CD4-positive, alpha-beta T cell treated with Interleukin-17A for 1 hour (primary cell): ENCODE measurements at places on chromosomes 12 and 14.
A peak's percentile ranks its signal among the peaks of the same experiment; 100 is the strongest.

DNA sequence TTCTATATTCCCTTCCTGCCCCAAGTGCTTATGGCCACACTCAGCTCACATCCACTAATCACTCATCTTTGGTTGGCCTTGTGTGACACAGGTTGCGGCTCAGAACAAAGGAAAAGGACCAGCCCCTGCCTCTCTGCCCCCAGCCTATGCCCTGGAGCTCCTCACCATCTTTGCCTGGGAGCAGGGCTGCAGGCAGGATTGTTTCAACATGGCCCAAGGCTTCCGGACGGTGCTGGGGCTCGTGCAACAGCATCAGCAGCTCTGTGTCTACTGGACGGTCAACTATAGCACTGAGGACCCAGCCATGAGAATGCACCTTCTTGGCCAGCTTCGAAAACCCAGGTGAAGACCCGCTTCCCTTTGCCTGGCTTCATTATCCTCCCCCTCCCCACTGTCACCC, 15.8 kb upstream of the OAS2 start:
- DNase-seq, result no peak

- no peak for DNase-seq
Observed at GRCh38 chr14:89748004-89748403, 206.5 kb downstream of the EFCAB11 start.

- no peak for DNase-seq
Observed at GRCh38 chr12:91988086-91988923, 157.3 kb downstream of the BTG1 start.

DNA sequence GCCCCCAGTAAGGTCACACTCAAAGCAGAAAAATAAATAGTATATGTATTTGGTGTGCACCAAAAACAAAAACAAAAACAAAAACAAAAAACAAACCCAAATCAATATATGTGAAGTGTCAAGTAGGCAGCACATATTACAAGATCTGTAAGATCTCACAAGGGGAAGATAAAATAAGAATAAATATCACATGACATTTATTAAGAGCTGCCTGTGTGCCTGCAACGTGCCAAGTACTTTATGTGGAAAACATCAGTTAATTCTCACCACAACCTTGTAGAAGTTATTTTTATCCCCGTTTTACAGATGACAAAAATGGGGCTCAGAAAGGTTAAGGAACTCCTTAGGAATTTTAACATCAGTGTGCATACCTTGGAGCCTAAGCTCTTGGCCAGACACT, 26.6 kb downstream of the TRIM9 start:
- no peak for DNase-seq

GRCh38 chr12:16587514-16587913, 18.4 kb downstream of the LMO3 start:
- no peak for DNase-seq

- DNase-seq, result no peak
Observed at GRCh38 chr14:100402631-100403030, 79.5 kb downstream of the SLC25A47 start.

- no peak for DNase-seq
Observed at GRCh38 chr12:92199819-92200576, 54.4 kb upstream of the BTG1 start.

- no peak for DNase-seq
Observed at GRCh38 chr12:67070307-67070600, 198.9 kb upstream of the CAND1 start.

GRCh38 chr14:34857689-34858449, 17.3 kb downstream of the BAZ1A start:
- DNase-seq, result peak; percentile 58

DNA sequence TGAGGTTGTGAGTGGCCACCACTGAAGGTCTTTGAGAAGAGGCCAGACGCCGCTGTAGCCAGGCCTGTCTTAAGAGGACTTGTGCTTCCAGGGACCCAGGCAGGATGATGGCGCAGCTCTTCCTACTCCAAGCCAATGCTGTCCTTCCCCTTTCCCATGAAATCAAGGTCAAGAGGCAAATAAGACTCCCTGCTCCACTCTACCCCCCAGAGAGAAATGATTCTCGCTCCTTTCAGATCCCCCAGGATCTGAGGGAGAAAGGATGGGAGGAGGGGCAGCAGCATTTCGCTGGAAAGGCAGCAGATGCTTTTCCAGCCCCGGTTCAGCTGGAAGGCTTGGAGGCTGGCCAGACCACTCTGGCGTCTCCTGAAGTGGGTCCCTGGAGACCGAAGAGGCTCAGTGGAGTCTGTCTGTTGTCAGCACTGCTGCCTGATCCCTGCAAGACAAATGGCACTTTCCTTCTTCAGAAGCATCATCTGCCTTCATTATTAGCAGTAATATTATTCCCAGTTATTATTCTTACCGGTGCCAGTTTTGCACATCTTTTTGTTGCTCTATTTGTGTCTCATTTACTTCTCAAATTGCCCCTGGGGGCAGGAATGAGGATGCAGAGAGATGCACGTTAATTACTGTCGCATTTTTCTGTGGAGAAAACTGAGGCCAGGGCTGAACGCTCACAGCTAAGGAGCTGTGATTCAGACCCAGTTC, 51.4 kb downstream of the C14orf132 start:
- DNase-seq, result no peak

DNA sequence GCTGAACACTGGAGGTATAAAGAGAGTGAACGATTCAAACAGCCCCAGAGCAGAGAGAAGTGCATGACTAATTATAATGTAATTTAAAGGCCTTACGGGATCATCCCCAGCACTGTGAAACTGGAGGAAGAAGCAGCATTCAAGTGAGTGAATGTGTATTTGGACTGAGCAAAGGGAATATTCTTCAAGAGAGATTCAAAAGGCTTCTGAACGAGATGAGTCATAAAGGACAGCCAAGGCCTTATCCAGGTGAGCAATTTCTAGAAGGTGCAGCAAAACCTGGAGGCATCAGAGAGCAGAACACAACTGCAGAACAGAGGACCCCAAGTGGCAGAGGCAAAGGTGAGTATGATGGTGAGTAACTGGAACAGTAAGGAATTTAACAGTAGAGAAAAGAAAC, 127.2 kb downstream of the BCAT1 start:
- no peak for DNase-seq

GRCh38 chr12:112992541-112993398, 14.5 kb downstream of the OAS2 start:
- peak; percentile 72 for DNase-seq

DNA sequence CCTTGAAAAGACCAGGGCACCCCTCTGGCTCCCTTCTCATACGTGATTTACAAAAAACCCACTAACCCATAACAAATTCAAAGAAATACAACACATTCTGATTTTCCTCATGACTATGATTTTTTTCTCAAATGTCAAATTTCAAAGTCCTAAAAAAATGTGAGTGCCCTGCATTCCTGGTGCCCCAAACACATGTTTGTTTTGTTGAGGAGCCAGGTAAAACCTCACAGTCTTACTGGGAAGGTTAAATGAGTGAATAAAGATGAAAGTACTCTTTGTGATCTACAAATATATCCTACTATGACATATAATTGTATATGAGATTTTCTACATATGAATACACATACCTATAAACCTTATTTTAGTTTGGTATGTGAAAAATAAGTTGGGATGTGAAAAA, 30.7 kb downstream of the TPH2 start:
- DNase-seq, result no peak

GRCh38 chr12:53300187-53300586, 692 bp downstream of the MYG1 start:
- DNase-seq, result no peak

DNA sequence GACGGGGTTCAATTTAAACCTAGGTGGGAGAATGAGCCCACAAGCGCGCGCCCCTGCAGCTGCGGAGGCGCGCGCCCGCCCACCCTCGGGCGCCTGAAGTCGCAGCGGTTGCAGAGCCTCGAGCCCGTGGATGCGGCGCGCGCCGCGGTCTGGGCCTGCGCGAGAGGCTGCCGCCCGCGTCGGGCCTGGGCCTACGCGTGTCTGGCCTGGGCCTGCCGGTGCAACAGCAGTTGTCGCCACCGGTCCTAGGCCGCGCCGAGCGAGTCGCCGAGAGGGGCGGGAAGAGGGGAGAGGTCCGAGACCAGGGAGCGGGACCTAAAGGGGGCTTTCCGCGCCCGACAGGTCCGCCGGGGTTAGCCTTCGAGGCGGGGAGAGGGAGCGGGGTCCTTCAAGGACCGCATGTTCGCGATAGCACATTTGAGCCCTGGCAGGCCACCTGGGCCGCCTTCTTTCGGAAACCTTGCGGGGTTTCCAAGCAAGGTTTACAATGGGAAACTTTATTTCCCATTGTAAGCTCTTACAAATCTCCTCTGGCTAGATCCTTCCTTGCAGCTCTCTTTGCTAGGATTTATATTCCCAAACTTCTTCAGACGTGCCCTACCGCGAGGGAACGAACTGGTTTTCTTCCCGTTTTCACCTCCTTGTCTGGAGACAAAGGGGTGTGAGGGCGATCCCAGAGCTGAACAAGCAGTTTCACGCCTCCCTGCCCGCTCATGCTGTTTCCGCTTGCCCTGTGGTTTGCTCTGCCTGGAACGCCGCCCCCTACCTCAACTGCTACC, 6.8 kb downstream of the SIX6 start:
- DNase-seq, result no peak

- no peak for DNase-seq
Observed at GRCh38 chr12:119211884-119212283, 33.2 kb downstream of the HSPB8 start.

DNA sequence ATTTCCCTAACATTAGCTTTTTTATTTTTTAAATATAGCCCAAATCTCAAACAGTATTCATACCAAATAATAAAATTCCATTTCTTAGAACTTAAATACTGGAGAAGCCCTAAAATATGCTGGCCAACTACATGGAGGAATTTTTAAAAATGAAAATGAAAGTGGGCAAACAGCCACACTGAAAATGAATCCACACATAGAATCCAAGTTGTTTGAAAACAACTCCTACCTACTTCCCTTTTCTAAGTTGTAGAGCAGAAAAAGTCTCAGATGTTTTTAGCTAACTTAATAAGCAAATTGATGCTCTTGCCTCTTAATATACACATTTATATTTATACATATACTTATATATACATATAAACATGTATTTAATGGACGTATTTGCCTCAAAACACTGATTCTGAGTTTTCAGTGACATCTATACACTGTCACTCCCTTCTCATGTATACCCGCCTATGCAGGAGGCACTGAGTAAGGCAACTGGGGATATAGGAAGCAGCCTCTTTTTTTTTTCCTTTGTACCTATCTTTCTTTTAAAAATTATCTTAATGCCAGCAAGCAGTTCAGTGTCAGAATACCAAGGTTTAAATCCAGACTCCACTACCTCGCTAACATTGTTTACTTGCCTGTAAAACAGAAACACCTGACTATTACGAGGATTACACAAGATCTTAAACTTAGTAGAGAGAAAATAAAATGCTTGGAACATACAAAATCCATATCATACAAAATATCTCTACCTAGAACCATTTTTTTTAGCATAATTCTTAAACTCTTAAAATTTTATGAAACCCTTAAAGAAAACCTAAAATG, 13.3 kb downstream of the DICER1 start:
- DNase-seq, result no peak

DNA sequence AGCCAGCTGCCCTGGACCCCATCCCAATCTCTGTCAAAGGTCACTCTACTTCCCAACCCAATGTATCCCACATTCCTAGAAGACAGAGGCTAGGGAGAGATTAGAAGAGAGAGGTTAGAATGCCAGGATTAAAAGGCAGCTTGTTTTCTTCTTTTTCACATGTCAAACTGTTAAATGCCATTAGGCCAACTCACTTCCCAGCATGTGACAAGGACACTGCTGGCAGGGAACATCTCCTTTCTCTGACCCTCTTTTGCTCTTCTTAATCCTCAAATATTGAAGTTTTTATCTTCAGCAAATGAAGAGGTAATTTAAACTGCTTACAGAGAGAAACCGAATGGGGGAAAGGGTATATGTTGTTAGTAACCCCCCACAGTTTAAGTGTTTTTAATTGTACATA, 89.1 kb downstream of the BBS10 start:
- DNase-seq, result no peak

GRCh38 chr12:47080725-47081502, 1.2 kb upstream of the AMIGO2 start:
- peak; percentile 63 for DNase-seq

DNA sequence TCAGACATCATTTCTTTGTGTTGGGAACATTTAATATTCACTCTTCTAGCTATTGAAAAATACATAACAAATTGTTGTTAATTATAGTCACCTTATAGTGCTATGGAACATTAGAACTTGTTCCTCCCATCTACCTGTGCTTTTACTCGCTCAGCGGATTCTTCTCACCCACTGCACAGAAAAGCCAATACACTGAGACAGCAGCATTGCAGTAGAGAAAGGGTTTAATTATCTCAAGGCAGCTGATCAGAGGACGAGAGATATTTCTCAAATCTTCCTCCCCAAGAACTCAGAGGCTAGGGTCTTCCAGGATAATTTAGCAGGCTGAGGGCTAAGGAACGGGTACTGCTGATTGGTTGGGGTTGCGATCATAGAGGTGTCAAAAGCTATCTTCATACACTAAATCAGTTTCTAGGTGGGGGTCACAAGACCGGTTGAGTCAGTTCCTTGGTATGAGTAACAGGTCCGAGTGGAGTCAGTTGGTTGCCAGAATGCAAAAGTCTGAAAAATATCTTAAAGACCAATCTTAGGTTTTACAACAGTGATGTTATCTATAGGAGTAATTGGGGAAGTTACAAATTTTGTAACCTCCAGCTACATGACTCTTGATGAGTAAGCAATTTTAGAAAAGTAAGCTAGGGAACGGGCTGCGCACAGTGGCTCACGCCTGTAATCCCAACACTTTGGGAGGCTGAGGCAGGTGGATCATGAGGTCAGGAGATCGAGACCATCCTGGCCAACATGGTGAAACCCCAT, 173.1 kb downstream of the FBXL14 start:
- no peak for DNase-seq

DNA sequence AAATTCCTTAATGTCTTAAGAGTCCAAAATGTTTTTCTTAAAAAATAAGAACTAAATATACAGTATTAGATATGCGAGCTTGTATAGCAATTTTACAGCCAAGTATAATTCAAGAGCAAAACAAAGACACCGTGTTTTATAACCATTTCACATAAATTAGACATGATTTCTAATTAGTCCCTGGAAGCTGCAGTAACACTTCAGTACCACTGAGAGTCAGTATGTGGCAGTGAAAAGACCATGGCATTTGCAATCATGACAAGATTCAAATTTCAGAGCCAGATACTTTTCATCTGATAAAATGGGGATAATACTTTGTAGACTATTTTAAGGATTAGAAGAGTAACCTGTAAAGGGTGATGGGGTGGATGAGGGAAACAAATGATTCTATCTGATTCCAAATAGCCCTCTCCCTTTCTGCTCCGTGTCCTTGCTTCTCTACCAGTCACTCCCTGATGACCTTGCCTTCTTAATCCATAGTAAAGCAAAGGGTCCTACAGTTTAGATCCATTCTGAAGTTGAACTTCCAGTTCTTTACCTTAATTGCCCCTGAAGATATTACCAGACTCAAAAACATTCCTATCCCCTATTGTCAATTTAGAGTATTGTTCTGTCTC, 145.4 kb upstream of the ABCD2 start:
- peak; percentile 30 for DNase-seq

GRCh38 chr12:81263072-81263471, 185.2 kb downstream of the ACSS3 start:
- DNase-seq, result no peak

GRCh38 chr12:56530390-56531055, 8.9 kb downstream of the RBMS2 start:
- DNase-seq, result no peak
